ENCODE measurements at places on chromosomes 6 and 20.

- no peak for DNase-seq
Measured at GRCh38 chr20:10006447-10007090, 28.2 kb upstream of the ANKEF1 start.

DNA sequence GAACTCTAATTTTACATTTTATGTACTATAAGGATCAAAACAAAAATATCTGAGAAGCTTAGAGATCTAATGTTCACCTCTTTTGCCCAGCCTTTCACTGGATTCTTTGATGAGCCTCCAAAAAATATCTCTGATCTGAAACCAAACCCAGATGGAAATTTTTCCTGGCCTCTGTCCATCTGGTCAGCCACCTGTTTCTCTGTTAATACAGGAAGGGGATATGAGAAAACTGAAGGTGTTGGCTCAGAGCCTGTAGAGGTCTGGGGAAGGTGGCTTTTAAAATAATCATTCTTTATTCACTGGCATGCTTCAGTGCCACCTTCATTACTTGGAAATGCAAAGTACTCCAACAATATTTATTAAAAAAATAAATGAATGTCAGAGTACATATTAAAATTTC, 8.5 kb upstream of the MCM3 start:
- DNase-seq = no peak

DNA sequence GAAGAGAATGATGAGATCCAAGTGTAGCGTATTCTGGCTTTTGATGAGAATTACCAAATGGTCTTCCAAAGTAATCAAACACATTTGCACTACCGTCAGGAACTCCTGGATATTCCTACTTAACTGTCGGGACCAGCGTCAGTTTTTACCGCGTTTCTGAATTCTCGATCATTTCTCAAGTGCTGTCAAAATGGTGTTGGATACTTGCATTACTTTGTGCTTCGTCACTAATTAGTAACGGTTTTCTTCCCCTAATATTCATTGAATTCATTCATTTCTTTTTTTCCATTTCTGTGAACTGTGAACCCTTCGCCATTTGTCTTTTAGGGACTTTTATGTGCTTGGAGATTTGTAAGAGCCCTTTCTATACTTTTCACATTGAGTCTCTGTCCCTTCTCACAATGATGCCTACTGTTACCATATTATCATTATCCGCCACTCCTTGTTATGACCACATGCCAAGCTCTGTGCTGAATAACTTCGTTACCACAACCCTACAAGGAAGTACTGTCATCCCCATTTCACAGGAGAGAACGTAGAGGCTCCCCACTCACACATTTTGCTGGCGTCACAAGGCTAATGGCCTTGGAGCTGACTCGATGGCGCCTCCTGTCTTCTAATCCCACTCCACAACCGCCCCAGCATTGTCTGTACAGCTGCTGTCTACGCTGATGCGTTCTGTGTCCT, 74.2 kb upstream of the QKI start:
- DNase-seq = no peak

DNA sequence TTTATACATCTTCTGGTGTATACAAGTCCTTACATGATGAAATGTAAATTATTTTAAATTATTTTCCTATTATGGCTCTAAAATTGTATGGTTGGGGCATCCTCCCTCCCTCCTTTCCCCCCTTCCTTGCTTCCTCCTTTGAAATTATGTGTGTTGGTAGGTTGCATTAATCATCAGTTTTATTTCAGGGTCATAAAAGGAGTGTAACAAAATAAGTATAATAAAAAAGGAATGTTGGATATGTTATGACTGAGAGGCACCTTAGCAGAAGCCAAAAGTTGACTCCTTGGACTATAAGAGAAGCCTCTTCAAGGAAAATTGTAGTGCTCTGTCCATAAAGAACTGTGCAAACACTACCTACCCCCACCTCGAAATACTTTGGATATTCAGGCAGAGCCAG, 46.6 kb upstream of the PTPRK start:
- DNase-seq = no peak

DNA sequence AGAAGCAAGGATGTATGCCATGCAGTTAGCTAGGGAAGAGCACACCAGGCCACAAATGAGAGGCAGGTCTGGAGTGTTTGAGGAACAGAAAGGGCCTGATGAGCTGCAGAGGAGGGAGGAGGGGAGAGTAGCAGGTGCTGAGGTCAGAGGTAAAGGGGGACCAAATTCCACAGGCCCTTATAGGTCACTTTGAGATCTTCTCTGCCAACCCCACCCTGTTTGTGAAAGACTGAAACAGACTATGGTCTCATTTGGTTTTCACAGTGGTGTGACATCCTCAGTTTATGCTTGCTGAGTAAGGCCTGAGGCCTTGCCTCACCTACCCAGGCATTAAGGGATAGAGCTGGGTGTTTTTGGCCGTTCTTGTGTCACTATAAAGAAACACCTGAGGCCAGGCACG, 187.7 kb upstream of the MYLIP start:
- no peak for DNase-seq

DNA sequence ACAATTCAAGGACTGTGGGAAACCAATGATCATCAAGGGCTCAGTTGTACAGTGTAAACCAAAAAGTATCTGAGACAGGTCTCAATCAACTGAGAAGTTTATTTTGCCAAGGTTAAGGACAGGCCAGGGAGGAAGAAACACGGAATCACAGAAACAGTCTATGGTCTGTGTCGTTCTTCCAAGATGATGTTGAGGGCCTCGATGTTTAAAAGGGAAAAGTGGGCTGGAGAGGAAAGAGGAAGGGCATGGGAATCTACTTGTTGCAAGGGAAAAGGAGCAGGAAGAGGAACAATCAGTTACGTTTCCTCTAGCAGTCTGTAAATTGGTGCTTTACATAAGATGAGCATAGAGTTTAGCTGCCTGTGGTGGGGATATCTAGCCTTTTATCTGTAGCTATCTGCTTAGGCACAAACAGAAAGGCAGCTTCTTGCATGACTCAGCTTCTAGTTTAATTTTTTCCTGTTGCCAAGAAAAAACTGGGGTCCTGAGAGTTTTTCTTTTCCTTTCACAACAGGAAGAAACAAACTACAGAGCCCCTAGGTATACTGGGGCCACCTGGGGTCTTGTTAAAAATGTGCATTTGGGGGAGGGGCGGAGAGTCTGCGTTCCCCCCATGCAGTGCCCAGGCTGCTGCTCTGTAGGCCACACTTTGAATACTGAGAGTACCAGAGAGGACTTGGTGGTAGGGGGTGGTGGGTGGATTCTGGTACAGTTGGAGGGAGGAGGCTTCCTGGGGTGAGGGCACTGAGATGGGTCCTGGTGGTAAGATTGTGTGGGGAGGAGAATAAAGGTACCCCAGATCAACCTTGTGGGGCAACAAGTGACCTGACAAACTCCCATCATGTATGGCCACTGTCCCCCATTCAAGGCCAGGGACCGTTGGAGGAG, 35.3 kb upstream of the EZR start:
- no peak for DNase-seq

DNA sequence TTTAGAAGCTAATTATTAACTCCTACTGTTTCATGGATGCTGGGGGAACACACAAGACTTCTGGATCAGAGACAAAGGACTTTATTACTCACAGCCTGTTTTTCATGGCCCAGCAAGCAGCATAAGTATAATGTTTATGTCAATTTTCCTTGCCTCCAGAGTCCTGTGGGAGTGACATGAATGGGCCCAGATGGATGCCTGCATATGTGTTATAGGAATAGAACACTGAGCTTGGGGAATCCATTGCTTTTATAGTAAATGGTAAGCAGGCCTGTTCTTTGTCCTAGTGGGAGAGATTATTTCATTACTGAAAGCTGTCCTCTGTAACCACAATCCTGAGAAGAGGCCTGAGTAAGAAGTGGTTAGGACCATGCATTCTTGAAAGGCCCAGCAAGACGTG, 25.6 kb downstream of the BLTP3A start:
- DNase-seq = no peak

DNA sequence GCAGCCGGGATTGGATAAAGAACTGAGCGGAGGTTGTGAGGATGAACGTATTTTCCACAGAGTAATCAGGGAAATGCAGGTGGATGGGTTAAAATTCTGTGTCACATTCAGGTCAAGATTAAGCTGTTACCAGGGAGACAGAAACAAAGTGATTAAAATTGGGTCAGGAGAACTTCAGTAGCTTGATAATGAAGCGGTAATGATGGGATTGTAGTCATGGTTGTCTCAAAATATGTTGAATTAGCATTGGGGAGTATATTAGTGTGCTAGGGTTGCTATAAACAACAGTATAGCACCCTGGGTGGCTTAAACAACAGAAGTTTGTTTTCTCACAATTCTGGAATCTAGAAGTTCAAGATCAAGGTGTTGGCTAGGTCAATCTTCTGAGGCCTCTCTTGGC, 155.5 kb downstream of the GJA1 start:
- no peak for DNase-seq

- no peak for DNase-seq
Measured at GRCh38 chr6:140594806-140595128, 1220.3 kb upstream of the CITED2 start.

- no peak for DNase-seq
Measured at GRCh38 chr6:72212686-72213085, 326.3 kb downstream of the RIMS1 start.

- no peak for DNase-seq
Measured at GRCh38 chr20:48321271-48321670, 506.5 kb downstream of the PREX1 start.

DNA sequence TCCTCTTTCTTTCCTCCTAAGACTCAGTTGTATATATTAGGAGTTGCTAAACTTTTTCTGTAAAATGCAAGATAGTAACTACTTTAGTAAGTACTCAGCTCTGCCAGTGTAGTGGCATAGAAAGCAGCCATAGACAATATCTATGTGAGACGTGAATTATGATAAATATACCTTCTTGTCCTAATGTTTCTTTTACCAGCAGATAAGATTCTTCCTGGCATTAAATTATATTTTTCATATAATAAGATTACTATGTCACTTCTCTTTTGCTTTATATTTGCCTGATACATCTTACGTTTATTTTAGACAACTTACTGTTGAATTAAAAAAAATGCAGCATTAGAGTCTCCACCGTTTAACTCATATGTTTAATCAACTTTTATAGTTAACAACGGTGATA, 51.7 kb downstream of the HDGFL1 start:
- no peak for DNase-seq

- no peak for DNase-seq
Measured at GRCh38 chr6:107118976-107119375, 3.7 kb upstream of the BEND3 start.

- no peak for DNase-seq
Measured at GRCh38 chr6:113120582-113121285, 736.4 kb upstream of the MARCKS start.

DNA sequence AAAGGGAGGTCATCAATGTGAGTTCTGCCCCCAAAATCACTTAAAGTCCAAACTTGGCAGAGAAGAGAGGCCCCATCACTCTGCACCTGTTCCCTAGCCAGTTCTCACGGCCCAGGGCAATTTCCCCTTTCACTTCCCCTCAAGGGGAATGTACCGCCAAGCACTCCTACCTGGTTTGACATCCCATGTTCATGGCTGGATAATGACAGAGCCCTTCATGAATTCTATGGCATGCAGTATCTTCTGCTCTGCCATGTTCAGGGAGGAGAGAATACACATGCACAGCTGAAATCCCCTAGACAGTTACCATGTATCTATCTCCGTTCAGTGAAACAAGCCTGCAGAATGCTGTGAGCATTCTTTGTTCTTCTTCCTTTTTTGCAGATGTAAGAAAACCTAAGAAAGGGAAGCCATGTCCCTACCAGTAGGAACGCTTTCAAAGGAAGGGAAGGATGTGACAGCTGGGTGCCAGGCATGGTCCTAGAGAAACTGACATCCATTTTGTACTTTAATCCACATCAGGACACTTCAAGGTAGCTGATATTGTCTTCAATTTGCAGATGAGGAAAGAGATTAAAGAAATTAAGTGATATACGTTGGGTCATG, 79.8 kb upstream of the ARID1B start:
- DNase-seq = no peak

GRCh38 chr20:3502878-3503277, 32.1 kb downstream of the ATRN start:
- no peak for DNase-seq

DNA sequence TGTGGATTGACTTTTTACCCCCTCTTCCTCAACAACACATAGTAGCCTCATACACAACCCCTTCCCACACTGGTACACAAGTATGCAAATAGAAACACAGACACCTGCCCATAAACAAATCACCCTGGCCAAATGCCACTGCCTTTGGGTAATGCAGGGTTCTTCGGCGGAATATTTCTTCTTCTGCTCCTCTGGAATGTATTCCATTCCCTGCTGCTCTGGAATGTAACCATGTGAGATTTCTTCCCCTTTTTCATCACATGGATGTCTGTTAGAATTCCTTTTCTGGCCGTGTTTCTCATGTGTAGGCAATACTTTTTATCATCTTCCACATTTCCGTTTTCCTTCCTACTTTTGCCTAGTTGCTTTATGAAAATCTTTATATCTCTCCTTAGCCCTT, 76.1 kb upstream of the TPD52L1 start:
- no peak for DNase-seq

GRCh38 chr20:34300809-34301586, 2.2 kb downstream of the AHCY start:
- no peak for DNase-seq

GRCh38 chr6:37503309-37503965, 3.7 kb upstream of the CCDC167 start:
- no peak for DNase-seq

DNA sequence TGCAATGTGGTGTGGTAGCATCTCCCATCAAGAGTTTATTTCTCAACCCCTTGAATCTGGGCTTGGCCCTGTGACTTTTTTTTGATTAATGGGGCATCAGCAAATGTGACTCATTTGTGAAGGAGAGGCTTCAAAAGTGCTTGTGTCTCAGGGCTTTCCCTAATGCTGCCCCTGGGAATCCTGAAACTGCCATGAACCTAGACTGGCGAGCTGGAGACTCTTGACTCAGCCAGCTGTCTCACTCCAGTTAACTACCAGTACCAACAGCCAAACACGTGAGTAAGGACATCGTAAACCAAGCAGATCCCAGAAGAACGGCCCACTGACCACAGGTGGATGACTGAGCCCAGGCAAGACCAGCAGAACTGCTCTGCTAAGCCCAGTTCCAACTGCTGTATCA, 72.8 kb upstream of the ADTRP start:
- no peak for DNase-seq

DNA sequence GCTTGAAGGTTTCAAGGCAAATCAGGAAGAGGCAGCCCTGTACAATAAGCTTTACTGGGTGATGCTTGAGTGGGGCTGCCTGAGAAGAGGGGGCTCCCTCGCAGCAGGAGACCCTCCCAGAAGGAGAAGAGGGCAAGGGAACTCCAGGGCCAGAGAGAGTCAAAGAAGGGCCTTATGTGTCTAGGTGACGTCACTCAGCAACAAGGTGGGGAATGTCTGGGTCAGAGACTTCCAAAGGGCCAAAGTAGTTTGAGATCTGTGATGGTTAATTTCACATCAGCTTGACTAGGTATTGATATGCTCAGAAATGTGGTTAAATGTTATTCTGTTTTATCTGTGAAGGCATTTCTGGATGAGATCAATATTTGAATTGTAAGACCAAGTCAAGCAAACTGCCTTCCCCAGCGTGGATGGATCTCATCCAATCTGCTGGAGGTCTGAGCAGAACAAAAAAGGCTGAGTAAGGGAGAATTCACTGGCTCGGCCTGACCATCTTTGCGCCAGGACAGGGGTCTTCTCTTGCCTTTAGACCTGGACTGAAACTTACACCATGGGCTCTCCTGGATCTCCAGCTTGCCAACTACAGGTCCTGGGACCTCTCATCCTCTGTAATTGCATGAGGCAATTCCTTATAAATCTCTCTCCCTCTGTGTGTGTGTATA, 35.9 kb downstream of the MAS1 start:
- DNase-seq = no peak
